ENCODE measurements at places on chromosomes 5 and 9. TPM values are rescaled to one million over a fixed set of nuclear protein-coding genes. Genes with fewer than 3 reads are reported as not detected.
A peak's percentile ranks its signal among the peaks of the same experiment; 100 is the strongest.

- DNase-seq = no peak
- H3K4me1 ChIP-seq = no peaks in the 10 kb centered on the region
- H3K36me3 ChIP-seq = no peaks in the 10 kb centered on the region
- H3K4me3 ChIP-seq = no peak overlapping the region
These were observed 55.3 kb downstream of the ZNF622 start for GRCh38 chr5:16410338-16410737.

GRCh38 chr5:178359738-178360137 lies 127.1 kb upstream of the PHYKPL start:
- DNase-seq = no peak
- H3K4me1 ChIP-seq = peaks cover 12% of the 10 kb centered on the region
- H3K4me3 ChIP-seq = no peak overlapping the region
- no peaks in the 10 kb centered on the region for H3K36me3 ChIP-seq
- no peak overlapping the region for H3K27ac ChIP-seq
- H3K27me3 ChIP-seq = no peaks in the 10 kb centered on the region

DNA sequence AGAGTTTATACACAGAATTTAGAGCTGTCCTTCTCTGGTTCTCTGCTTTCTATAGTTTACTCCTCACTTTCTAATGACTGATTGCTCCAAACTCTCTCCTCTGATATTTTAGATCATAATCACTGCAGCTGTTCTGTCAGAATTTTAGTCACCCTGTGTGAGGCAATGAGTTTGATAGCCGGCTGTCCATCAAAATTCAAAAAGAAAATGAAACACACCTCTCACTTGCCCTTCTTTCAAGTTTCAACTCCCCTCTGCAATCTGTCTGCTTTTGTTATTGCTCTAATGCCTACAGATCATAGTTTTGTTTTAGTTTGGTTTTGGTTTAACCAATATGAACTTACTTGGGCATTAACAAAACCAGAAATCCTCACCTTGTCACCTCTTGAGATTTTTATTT lies 23.3 kb upstream of the ABLIM3 start:
- no peak for DNase-seq
- H3K36me3 ChIP-seq = no peaks in the 10 kb centered on the region
- no peaks in the 10 kb centered on the region for H3K4me1 ChIP-seq

GRCh38 chr9:71302776-71303175 lies 181.4 kb upstream of the TRPM3 start:
- no peaks in the 10 kb centered on the region for H3K36me3 ChIP-seq
- H3K4me1 ChIP-seq = no peaks in the 10 kb centered on the region
- no peak for DNase-seq
- no peak overlapping the region for H3K27ac ChIP-seq
- no peaks in the 10 kb centered on the region for H3K27me3 ChIP-seq
- no peak overlapping the region for H3K4me3 ChIP-seq

DNA sequence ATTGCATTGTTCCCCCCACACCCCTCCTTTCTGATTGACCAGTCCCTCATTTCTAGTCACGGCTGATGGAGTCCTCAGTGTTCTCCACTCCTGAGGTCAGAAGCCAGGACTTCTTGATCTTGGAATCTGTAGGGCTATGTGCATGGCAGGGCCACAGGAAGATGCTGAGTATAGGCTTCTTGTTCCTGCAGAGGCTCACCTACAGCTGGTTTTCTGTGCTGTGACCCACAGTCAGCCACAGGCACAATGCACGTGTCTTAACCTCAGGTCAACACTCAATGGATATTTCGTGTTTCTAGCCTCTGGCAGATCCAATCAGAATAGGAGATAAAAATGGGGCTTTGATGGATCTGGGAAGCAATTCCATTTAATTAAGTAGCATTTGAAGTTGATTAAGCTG lies 14.3 kb upstream of the CXCL14 start:
- no peak for DNase-seq
- no peaks in the 10 kb centered on the region for H3K36me3 ChIP-seq
- H3K4me3 ChIP-seq = no peak overlapping the region
- H3K27ac ChIP-seq = no peak overlapping the region
- no peaks in the 10 kb centered on the region for H3K27me3 ChIP-seq

- H3K4me1 ChIP-seq = no peaks in the 10 kb centered on the region
- peaks cover 12% of the 10 kb centered on the region for H3K36me3 ChIP-seq
- no peak overlapping the region for H3K27ac ChIP-seq
These were observed 38.4 kb downstream of the HMGCR start for GRCh38 chr5:75375414-75375813.

DNA sequence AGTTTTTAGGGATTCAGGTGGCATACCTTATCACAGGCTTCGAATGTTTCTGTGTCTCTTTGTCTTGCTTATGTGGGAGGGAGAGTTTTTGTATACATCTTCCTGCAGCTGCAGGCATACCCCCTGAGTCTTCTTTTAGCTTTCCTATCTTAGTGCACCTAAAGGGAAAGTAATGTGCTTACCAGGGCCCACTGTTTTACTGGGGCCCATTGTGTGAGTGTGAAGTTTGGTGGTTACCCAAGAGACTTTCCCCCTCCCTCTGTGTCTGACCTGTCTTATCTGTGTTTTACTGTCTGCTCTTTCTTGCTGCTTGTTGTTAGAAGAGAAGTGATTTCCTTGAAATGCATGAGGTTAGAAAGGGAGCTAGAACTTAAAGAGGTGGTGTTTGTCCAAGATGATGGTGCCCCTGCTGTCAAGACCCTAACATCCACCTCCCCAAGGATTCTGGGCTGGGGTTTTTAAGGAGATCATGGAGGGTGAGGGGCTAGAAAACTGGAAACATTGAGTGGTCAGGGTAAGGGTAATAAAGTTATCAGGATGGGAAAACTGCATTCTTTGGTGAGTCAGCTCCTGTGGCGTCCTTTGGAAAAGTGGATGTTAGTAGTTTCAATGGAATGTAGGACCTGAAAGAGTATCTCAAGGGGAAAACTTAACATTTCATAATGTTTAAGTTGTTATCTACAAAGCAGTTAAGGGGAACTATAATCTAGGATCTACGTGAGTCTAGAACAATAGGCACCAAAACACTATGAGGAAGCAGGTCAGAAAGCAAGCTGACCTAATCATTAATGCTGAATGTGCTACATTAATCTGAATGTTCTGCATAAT lies 583.5 kb upstream of the TUSC1 start:
- H3K4me1 ChIP-seq = no peaks in the 10 kb centered on the region
- H3K4me3 ChIP-seq = no peak overlapping the region
- no peaks in the 10 kb centered on the region for H3K36me3 ChIP-seq
- no peaks in the 10 kb centered on the region for H3K27me3 ChIP-seq

- H3K36me3 ChIP-seq = no peaks in the 10 kb centered on the region
- no peaks in the 10 kb centered on the region for H3K27me3 ChIP-seq
These were observed 253.5 kb downstream of the DMRTA1 start for GRCh38 chr9:22700171-22700570.

DNA sequence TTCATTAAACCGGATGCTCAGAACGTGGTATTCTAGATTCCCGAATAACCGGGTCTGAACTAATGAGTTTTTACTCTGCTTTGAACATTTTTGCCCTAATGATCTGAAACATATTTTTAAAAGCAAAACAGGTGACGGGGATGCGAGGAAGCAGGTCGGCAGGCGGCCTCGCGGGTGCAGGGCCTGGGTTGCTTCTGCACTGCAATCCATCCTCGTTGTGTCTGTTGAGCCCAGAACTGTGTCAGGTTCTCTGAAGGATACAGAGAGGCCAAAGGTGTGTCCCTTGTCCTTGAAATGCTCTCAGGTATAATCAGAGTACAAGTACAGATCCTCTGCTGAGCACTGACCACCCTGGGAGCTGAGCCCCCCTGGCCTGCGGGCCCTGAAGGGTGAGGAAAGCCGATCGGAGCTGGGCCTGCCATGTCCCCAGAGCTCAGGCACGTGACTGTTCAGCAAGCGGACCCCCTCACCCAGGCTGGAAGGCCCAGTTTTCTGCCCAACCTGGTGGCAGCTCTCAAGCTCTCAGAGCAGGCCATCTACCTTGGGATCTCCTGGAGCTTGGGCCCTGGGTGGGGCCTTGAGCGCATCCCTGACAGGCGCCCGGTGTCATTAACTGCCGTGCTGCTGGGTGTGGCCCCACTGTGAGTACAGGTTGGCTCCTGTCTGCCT lies 151.8 kb downstream of the OLFM1 start:
- H3K27ac ChIP-seq = no peak overlapping the region
- no peak for DNase-seq
- H3K4me1 ChIP-seq = no peaks in the 10 kb centered on the region
- H3K27me3 ChIP-seq = no peaks in the 10 kb centered on the region
- no peaks in the 10 kb centered on the region for H3K36me3 ChIP-seq

GRCh38 chr9:127567035-127567729 lies 44.9 kb upstream of the STXBP1 start:
- peak overlapping the region; percentile 62 for H3K4me3 ChIP-seq
- DNase-seq = peak; percentile 94

- no peaks in the 10 kb centered on the region for H3K36me3 ChIP-seq
- no peak for DNase-seq
- no peak overlapping the region for H3K4me3 ChIP-seq
- no peaks in the 10 kb centered on the region for H3K4me1 ChIP-seq
These were observed 96.9 kb downstream of the ATG10 start for GRCh38 chr5:82068723-82069122.

DNA sequence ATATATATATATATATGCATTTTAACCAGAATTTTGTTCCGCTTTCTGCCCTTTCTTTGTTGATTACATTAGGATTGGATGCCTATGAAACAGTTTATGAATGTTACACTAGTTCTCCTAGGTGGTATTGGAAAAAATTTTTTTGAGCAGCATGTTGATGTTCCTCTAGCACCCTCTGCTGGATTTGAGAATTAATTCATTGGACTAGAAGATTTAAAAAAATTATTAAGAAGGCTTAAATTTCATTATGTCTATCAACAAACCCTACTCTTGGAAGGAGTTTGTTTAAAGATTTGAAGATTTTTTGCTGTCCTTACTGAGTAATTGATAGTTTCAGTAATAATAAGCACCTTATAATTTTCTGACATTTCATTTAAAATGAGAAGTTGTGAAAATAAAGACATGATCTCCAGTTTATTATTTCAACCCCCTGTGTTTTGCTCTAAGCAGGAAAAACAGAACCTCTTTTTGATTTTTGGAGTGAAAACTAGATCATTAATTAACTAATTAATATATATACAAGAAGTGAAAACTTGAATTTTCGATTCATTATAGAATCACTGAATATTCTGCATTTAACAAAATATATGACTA lies 89.6 kb downstream of the CCDC171 start:
- no peak overlapping the region for H3K27ac ChIP-seq
- H3K4me3 ChIP-seq = no peak overlapping the region
- DNase-seq = no peak
- H3K36me3 ChIP-seq = no peaks in the 10 kb centered on the region

DNA sequence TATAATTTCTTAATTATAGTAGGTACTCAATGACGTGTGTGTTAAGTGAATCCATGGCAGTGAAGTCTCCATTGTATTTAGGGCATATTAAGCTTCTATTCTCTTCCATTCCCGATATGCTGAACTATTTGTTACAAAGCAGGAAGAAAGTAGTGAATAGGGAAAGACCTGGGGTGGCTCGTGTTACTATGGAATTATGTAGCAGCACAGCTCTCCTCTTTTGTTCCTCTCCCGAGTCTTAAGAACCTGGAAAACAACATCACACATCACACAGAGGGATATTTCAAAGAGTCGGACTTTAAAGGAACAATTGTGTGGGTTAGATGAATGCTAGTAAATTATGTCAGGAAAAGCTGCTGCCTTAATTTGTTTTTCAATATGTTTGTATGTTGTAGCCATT lies 131.8 kb downstream of the PCSK5 start:
- H3K36me3 ChIP-seq = no peaks in the 10 kb centered on the region
- no peak overlapping the region for H3K27ac ChIP-seq
- H3K4me3 ChIP-seq = no peak overlapping the region
- H3K4me1 ChIP-seq = no peaks in the 10 kb centered on the region
- DNase-seq = no peak

GRCh38 chr9:129712634-129713401 lies 40.0 kb downstream of the PTGES start:
- no peaks in the 10 kb centered on the region for H3K27me3 ChIP-seq
- no peaks in the 10 kb centered on the region for H3K36me3 ChIP-seq
- H3K4me1 ChIP-seq = peaks cover 6% of the 10 kb centered on the region
- no peak for DNase-seq

- H3K36me3 ChIP-seq = no peaks in the 10 kb centered on the region
- H3K27ac ChIP-seq = peak overlapping the region; percentile 90
- H3K4me1 ChIP-seq = peaks cover 43% of the 10 kb centered on the region
- no peaks in the 10 kb centered on the region for H3K27me3 ChIP-seq
- no peak overlapping the region for H3K4me3 ChIP-seq
These were observed 253.4 kb downstream of the ARRDC3 start for GRCh38 chr5:91129748-91130147.

DNA sequence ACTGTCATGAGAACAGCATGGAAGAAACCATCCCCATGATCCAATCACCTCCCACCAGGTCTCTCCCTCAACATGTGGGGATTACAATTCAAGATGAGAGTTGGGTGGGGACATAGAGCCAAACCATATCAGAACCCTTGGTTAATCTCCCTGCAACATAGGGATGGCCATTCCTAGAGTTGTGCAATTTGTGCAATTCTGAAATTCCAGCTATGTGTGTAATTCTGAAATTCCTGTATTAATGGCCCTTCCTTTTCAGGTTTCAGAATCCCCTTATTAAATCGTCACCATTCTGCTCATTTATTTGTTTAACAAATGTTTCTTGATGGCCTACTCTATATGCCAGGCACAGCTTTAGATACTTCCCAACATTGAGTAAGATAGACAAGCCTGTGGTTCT lies 282.6 kb downstream of the SMARCA2 start:
- no peaks in the 10 kb centered on the region for H3K27me3 ChIP-seq
- H3K4me1 ChIP-seq = no peaks in the 10 kb centered on the region
- DNase-seq = no peak
- H3K36me3 ChIP-seq = no peaks in the 10 kb centered on the region
- H3K4me3 ChIP-seq = no peak overlapping the region

GRCh38 chr9:78559449-78559885 lies 262.5 kb downstream of the PSAT1 start:
- H3K4me3 ChIP-seq = no peak overlapping the region
- no peaks in the 10 kb centered on the region for H3K36me3 ChIP-seq
- no peaks in the 10 kb centered on the region for H3K27me3 ChIP-seq
- no peak for DNase-seq
- no peak overlapping the region for H3K27ac ChIP-seq
- H3K4me1 ChIP-seq = no peaks in the 10 kb centered on the region

GRCh38 chr5:142391058-142391845 lies 66.4 kb upstream of the SPRY4 start:
- H3K4me3 ChIP-seq = no peak overlapping the region
- H3K4me1 ChIP-seq = peaks cover 23% of the 10 kb centered on the region
- H3K27ac ChIP-seq = no peak overlapping the region
- H3K27me3 ChIP-seq = no peaks in the 10 kb centered on the region
- DNase-seq = peak; percentile 27

- no peak for DNase-seq
- H3K36me3 ChIP-seq = no peaks in the 10 kb centered on the region
- H3K4me3 ChIP-seq = no peak overlapping the region
- no peak overlapping the region for H3K27ac ChIP-seq
These were observed 163.8 kb upstream of the KLF4 start for GRCh38 chr9:107653263-107653821.

GRCh38 chr5:93596676-93597490 lies 13.9 kb downstream of the NR2F1 start:
- DNase-seq = no peak
- H3K36me3 ChIP-seq = no peaks in the 10 kb centered on the region
- peaks cover 16% of the 10 kb centered on the region for H3K4me1 ChIP-seq
- no peak overlapping the region for H3K4me3 ChIP-seq

DNM1 gene
- total RNA-seq = 9.2 TPM

PCDHB16 gene
- 3.5 TPM for total RNA-seq

CKMT2 gene
- total RNA-seq = 22.5 TPM

ATG10 gene
- total RNA-seq = 8.5 TPM

All from thyroid gland (tissue), 4 donors.